Smooth muscle cell of trachea (primary cell): ENCODE measurements at places on chromosomes 16 and 17. TPM values are rescaled to one million over a fixed set of nuclear protein-coding genes. Genes with fewer than 3 reads are reported as not detected.

ATXN7L3 gene
- total RNA-seq, result 34.9 and 45.3 TPM in 2 replicates

ENPP7 gene
- total RNA-seq, result not detected in 2 replicates

GTF3C1 gene
- total RNA-seq, result 81.0 and 110 TPM in 2 replicates

CALB2 gene
- total RNA-seq, result 0.33 TPM in 1 of 2 replicates, not detected in the other

OTOP2 gene
- total RNA-seq, result not detected in 2 replicates

DOC2B gene
- not detected in 2 replicates for total RNA-seq

DBNDD1 gene
- 3.1 and 4.1 TPM in 2 replicates for total RNA-seq

MED9 gene
- 12.8 and 14.9 TPM in 2 replicates for total RNA-seq

TMEM238L gene
- not detected in 2 replicates for total RNA-seq
